Activated naive CD4-positive, alpha-beta T cell (primary cell): ENCODE measurements at places on chromosomes 11 and 22.

- no peak for DNase-seq
Measured at GRCh38 chr22:47612311-47612910, 850.0 kb downstream of the TBC1D22A start.

GRCh38 chr11:38323961-38324761 lies 1726.1 kb upstream of the RAG2 start:
- DNase-seq: no peak

DNA sequence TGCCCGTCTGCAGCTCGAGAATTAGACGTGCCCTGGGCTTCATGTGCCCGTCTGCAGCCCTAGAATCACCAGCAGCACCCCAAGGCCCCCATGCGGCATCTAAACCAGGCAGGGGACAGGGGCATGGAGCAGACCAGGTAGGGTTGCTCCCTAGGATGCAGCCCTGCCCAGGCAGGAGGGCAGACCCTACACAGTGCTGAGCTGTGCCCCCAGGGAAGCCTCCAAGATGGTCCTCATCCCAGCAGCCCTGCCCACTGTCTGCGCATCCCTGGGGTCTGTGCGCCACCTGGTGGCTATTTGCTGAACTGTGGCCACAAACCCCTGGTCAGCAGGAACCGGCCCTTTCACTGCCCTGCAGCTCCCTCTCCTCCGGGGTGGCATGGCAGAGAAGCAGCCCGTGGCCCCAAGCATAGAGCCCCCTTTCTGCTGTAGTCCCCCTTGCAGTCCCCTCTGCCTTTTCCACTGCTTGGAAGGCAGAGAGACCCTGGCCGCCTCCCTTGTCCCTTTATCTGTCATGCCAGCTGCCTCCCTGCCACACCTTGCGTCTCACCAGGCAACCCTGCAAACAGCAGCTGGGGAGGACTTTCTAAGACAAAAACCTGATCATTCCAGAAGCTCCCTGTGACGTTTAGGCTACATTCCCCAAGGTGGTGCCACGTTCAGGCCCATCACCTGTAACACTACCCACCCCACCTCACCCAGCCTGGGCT lies 86.6 kb downstream of the KCNQ1 start:
- peak; percentile 67 for DNase-seq

DNA sequence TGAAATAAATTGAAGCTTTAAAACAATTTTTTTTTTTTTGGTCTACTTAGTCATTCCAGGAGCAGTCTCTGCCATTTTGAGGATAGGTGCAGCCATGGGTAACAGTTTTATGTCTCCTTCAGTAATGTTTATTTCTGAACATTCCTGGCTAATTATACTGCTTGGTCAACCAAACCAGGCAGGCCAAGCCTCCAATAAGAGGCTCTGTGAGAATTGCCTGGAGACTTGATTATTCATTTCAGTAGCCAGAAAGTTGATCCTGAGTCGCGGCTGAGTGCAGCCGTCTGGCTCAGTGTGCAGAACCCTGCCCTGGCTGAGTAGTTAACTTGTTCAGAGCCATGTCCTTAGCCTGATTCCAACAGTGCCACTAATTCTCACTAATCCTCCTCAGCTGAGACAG lies 364.0 kb upstream of the FAT3 start:
- DNase-seq: no peak

DNA sequence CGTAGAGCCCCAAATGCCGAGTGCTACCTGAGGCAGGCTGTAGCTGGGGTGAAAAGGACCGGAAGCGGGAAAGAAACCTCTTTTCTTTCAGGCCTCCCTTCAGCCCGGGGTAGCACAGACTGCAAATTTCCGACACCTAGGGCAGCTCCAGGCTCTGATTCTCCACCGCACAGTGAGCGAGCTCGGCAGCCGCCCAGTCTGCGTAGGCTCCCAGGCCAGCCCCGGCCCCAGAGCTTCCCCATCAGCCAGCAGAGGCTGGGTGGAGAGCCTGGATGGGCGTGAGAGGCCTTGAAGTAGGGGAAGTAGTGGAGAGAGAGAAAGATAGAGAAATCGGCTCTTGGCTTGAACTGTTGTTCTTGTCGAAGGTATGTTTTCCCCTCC lies 9.3 kb upstream of the PAX6 start:
- DNase-seq: no peak

- no peak for DNase-seq
Measured at GRCh38 chr11:74777877-74778276, 29.2 kb downstream of the RNF169 start.
